ENCODE measurements at places on chromosomes 7 and 10.

- DNase-seq, result peak; percentile 40
These were observed 2.0 kb downstream of the YWHAG start for GRCh38 chr7:76356823-76357222.

DNA sequence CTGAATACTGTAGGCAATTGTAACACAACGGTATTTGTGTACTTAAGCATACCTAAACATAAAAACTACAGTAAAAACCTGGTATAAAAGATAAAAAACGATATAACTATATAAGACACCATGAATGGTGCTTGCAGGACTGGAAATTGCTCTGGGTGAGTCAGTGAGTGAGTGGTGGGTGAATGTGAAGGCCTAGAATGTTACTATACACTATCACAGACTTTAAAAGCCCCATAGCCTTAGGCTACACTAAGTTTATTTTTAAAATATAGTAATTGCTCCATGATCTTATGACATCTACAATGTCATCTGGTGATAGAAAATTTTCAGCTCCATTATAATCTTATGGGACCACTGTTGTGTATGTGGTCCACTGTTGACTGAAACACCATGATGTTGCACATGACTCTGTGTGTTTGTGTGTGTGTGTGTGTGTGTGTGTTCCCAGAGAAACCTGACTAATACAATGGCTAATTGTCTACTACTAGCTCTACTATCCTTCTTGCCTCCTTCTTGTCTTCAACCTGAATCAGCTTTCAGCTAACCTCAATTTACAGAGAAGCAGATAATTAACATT lies 27.6 kb upstream of the PRPF18 start:
- DNase-seq, result peak; percentile 44

GRCh38 chr10:96910488-96911395 lies 78.6 kb downstream of the LCOR start:
- DNase-seq, result peak; percentile 47

- DNase-seq, result no peak
These were observed at the start of gene CAMK1D for GRCh38 chr10:12348870-12349628. CAMK1D (plus strand) TSS chr10:12349547.

GRCh38 chr7:12322903-12323300 lies 80.8 kb downstream of the VWDE start:
- DNase-seq, result peak; percentile 31

GRCh38 chr10:58001159-58001558 lies 266.5 kb downstream of the IPMK start:
- DNase-seq, result no peak
